ENCODE measurements at places on chromosomes 4 and X. TPM values are rescaled to one million over a fixed set of nuclear protein-coding genes. Genes with fewer than 3 reads are reported as not detected.

GRCh38 chrX:105969487-105969886, 69.0 kb downstream of the SERPINA7 start:
- DNase-seq = no peak

GRCh38 chr4:128917781-128918180, 108.3 kb downstream of the JADE1 start:
- DNase-seq = no peak

- peak; percentile 77 for DNase-seq
These were observed 2.5 kb upstream of the PDGFRA start for GRCh38 chr4:54226404-54227255.

Gene TXK
- not detected for total RNA-seq

DNA sequence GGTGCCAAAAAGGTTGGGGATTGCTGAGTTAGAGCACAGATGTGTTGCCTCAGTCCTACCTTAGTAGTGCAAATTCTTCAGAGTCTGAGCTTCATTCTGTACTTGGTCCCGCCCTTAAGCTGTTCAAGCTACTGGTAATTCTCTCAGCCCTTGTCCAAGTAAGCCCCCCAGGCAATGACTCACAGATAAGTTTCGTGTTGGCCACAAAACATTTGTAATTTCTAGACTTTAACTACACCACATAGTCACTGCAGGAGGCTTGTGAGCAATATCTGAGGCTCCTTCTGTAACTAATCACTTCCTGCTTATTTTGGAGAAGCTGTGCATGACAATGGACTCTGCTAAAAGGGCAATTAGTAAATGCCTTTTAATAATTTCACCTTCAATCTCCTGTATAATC, 1420.5 kb downstream of the PCDH7 start:
- DNase-seq = no peak

GRCh38 chr4:87322754-87323153, at the start of gene HSD17B13:
Gene HSD17B13 (minus strand): TSS chr4:87322882. CDS start chr4:87322841, 41 bp downstream.
- DNase-seq = no peak

Measured in ascending aorta (tissue), 2 donors.